Activated T-cell treated with anti-CD3 and anti-CD28 coated beads, Interleukin-2, amount 50 U/mL, for 24 hours (primary cell): ENCODE measurements at places on chromosomes 12 and 14.

GRCh38 chr12:26744697-26745440 lies 88.1 kb downstream of the ITPR2 start:
- DNase-seq: no peak

DNA sequence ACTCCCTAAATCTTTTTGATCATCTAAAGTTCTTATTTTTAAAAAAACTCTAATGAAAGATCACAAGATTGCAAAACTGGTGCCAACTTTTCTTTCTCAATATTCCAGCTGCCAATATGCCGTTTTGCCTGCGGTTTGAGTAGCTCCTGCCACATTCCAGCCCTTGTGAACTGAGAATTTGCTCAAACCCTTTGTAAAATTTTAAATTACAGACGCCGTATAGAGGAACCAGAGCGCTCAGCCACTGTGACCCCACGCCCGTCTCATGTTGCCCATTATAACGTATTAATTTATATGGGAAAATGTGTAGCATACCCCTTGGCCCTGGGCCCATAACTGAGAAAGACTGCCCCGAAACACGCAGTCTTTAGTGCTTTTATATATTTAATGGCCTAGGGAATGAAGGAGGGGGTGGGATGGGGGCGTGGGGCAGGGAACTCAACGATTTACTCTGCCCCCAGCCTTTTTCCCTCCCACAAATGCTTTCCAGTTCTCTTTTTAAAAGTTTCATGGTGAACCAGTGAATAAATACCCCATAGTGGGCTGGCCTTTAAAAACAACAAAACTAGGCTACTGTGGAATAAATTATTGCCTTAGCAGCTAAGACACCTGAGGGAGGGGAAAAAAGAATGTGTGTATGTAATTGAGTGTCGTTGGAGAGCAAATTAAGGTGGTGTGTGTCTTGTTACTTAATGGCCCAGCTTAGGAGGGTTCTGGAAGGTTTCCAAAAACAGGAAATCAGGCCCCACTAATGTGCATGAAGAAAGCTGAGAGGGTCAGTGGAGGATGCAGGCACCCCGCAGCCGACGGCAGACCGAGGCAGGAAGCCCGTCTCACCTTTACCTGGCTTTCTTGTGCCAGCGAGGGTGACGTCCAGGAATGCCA lies 45.7 kb upstream of the RFLNA start:
- no peak for DNase-seq

DNA sequence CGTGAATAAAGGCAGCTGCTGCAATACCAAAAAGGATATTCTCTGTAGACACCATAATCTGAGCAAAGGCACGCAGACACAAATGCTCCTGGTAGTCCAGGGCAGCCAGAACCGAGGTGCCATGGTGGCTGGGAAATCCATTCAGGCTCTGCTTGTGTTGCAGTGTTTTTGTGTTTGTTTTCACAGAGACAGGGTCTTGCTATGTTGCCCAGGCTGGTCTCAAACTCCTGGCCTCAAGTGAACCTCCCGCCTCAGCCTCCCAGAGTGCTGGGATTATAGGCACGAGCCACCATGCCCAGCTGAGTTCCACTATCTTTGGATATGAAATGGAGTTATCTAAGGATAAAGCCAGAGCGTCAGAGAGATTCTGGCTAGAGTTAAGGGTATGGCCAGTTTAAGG lies 39.8 kb downstream of the DCAF4 start:
- DNase-seq: no peak

- no peak for DNase-seq
Observed at GRCh38 chr12:9931245-9931644, 925 bp downstream of the CLEC2A start.

GRCh38 chr12:109309381-109310246 lies 530 bp upstream of the FOXN4 start:
- DNase-seq: peak; percentile 36

GRCh38 chr14:22416193-22416592 lies 172.8 kb downstream of the DAD1 start:
- no peak for DNase-seq

DNA sequence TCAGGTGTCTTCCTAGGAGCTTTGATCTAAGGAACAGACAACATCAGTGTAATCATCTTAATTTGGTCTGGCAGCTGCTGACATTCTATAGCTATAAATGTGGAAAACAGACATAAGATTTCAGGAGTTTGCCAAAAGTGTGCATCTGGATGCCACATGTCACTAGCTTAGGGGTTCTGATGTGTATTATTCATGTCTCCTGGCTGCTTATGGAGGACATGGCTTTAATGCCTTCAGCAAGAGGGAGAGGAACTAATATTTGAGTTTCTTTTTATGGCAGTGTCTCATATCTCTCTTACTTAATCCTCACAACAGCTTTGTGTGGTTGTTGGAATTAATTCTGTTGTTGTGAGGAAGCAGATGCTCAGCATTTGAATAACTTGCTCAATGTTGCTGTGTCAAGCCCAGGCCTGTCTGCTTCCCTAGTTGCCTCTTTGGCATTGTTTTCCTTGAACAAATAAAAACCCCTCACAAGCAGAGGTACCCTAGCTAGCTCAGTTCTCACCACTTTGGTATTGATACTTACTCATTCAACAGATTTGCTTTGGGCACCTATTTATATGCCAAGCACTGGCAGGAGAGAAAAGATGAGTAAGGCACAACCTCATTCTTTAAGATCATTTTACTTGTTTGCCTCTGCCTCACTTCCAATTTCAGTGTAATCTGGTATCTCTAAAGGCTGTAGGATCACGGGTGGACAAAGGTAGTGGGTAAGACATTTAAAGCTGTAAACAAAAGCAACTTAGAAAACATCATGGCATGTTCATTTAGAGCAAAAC lies 39.8 kb upstream of the EID3 start:
- DNase-seq: no peak

DNA sequence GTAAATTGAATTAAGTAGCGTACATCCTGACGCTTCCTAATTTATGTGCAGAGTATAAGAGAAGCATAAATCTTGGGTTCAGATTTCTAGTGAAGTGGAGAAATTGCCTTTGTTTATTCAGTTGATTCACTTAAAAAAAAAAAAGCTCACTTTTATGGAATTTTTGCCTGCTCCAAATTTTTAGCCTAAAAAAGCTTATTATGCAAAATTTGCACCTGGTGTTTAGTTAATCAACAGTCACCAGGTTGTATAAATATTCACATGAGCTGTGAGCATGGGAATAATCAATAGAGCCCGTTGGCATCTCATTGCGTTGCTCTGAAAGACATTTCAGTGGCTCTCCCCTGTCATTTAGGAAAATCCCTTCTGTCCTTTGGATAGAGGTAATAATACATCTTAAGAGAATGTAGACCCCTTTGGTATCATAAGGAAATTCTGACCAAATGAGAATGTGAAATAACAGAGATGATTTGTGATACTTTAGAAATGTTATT lies 132.4 kb downstream of the SRGAP1 start:
- no peak for DNase-seq

DNA sequence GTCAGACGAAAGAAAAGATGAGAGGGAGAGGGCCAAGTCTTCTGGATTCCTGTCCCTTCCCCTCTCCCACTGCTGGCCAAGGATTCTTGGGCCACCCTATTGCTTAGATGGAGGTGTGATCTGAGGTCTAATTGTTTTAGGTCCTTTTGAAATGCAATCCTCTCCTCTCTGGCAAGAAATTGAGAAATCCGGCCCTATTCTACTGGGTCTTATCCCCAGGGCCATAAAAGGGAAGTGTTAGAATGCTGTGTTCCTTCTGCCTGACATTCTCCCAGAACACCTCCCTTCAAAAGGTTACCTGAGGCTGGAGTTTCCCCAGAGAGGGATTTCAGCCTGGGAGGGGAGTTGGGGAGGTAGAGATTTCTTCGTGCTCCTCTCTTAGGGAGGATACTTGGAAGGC lies 4.4 kb downstream of the WNT5B start:
- no peak for DNase-seq

DNA sequence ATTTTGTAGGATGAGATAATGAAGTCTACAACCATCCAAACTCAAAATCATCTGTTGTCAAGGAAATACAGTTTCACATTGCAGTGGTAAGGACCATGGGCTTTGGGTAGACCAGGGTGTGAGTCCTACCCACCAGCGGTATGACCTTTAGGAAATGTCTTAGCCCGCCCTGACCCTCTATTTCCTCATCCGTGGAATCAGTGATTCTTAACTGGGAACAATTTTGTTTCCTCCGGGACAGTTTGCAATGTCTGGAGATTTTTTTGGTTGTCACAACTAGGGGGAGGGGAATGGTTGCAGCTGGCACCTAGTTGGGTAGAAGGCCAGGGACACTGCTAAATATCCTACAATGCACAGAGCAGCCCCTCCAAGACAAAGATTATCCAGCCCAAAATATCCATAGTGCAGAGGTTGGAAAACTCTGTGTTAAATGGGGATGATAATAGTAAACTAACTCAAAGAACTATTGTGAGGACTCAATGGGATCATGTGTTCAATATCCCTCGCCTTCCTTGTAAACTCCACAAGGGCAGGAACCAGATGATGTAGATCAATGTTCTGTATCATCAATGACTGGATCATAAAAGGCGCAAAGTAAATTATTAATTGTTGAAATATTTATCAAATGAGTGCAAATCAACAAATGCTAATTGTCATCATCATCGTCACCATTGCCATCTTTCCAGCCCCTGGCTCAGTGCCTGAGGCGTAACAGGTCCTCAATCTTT lies 15.7 kb upstream of the IFT81 start:
- DNase-seq: no peak
